ENCODE measurements at places on chromosomes 5 and 9.

DNA sequence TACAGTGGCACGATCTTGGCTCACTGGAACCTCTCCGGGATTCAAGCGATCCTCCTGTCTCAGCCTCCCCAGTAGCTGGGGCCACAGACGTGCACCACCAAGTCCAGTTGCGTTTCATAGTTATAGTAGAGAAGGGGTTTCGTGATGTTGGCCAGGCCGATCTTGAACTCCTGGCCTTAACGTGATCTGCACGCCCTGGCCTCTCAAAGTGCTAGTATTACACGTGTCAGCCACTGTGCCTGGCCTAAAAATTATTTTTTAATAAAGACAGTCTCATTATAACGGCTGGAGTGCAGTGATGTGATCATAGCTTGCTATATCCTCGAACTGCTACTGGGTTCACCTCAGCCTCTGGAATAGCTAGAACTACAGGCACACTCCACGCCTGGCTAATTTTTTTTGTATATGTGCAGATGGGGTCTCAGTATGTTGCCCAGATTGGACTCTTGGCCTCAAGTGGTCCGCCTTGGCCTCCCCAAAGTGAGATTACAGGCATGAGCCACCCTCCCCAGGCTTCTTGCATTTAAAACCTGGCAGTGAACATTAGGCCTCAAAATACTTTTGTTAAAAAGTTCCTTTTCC is 4.4 kb downstream of the NPM1 start:
- no peak for DNase-seq

DNA sequence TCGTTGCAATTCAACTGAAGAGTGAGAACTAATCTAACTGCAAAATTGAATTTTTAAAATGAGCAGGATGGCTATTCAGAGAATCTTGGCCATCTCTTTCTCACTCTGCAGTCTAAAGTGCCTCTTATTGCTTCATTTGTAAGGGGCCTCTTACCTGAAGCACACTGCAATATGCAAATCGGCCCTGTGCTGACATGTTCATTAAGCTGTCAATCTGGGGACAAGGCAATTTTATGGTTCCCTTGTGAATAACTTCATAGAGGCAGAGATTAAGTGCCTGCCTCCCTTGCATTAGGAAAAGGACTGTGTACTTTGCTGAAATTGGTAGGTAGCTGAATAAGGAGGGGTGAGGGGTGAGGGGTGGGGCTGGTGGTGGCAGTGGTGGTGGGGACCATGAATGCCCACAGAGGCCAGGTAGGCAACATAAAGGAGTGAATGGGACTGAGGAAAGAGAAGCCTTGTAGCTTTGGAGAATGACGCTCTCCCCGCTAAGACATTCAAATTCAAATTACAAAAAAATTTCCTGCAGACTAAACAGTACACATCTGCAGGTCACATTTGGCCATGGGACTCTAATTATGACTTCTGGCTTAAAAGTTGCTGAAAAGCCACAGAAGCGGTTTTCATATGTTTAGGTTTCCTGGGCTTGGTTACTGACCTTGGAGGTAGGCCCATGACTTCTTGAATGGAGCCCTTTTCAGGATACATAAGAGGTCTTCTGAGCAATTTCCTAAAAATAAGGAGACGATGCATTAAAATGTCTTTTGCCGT is 25.0 kb downstream of the TNFSF8 start:
- DNase-seq: no peak

DNA sequence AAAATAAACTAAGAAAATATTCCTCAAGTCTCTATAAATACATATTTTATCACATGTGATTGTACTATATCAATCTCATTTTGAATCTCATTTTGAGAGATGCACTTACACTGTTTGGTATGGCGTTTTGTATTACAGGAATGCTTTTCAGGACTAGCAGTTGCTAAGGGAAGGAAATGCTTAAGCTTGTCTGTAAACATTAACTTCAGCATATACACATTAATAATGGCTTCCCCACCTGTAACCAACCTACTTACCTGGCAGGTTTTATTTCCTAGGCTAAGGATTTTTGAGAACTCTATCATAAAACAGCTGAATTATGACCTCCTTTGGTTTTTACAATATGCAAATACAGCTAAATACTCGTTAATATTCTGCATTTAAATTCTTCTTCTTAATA is 141.0 kb upstream of the GRHPR start:
- no peak for DNase-seq

DNA sequence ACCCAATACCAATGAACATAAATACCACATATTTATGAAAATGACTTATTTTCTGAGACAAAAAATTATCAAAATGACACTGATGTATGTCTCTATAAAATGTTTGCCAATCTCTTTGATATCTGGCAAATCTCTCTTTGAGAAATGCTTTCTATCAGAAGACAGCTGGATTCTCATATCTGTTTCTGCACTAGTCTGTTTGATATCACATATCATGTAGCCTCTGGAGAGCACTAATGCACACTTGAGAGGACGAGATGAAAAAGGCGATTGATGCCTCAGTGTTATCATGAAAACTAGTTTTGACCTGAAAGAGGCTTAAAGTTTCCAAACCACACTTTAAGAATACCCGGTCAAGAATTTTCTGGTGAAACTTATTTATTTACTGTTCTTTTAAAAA is 29.1 kb upstream of the ANKRD55 start:
- DNase-seq: no peak

DNA sequence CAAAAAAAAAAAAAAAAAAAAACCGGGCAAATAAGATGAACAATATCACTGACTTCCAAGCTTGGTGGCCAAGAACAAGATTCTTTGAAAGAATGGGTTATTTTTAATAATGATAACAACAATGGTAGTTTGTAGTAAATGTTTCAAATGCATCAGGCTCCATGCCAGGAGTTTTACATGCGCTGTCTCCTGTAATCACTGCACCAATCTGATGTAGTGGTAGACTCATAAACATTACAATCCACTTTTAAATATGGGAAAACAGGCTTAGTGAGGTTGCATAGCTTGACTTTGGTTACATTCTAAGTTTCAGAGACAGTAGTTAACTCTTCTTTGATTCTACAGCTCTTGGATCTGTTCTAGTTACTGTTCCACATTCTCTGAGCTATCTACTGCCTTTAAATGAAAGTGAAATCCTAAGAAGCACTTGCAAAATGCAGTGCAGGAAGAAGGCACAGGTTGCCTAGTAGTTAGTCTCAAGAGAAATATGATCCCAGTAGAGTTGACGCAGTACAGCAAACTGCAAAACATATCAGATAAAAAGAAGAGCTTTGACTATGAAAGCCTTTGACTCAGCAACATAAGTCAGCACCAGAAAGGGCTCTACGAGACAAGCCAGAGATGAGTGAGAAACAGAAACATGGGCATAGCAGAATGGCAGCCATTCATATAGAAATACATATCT is 62.1 kb downstream of the PDE4D start:
- no peak for DNase-seq

DNA sequence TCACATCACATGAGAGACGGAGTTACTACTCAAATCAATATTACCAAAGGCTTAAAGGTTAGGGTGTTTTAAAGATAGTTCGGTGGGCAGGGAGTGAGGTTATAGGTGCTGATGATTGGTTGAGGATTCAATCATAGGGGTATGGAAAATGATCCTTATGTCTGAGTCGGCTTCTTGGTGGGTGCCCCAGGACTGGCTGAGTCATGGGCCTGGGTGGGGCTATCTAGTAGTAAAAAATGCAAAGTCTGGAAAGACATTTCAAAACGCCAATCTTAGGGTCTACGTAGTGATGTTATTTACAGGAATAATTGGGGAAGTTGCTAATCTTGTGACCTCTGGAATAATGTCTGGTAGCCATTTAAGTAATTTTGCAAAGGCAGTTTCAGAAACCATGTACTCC is 15.2 kb upstream of the SPIN1 start:
- no peak for DNase-seq

- DNase-seq: no peak
Observed at GRCh38 chr5:77864997-77865396, 88.9 kb upstream of the TBCA start.

DNA sequence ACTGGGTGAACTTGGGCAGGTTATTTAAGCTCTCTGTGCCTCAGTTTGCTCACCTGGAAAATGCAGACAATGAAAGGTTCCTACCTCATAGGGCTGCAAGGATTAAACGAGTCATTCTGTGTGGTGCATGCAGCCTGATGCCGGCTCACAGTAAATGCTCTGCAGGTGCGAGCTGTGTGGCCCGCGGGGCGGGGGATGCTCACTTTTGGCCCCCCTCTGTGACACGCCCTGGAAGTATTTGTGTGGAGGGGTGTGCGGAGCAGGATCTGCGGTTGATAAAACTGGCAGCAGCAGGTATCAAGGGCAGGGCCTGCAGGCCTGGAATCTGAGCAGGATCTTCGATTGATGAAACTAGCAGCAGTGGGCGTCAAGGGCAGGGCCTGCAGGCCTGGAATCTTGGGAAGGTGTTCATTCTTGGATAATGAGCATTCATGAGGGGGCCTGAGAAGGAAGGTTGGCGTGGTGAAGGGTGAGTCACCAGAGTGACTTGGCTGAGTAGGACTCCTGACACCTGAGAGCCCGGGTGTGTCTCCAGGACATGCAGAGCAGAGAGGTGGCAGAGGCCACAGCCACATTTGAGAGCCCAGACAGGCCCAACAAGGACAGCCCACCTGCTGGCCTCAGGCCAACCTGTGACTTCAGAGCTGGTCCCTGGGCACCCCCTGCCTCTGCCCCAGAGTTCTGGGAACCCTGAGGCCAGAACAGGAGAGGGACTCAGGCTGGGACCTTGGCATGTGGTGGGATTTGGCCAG is 11.9 kb downstream of the UNC5A start:
- DNase-seq: no peak

- no peak for DNase-seq
Observed at GRCh38 chr9:13139641-13140171, 139.8 kb downstream of the MPDZ start.

GRCh38 chr9:135951889-135952663 is 9.1 kb downstream of the UBAC1 start:
- DNase-seq: no peak

DNA sequence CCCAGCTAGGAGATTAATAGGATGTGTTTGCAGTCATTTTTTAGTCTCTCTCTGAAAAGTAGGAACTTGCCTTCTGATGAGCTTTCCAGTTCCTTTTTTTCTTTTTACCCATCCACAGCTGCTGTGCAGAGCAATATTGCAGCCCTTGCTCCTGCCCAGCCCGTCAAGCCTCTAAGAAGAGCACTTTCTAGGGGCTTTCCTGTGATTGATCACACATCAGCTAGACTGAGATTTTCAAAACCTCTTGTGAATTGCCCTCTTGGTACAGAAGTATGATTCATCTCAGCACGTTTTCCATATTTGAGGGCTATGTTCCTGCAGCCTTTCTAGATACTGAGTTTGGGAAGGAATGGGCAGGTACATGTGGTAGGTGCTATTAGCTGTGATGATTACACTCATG is 93.9 kb downstream of the GALNT10 start:
- DNase-seq: no peak

DNA sequence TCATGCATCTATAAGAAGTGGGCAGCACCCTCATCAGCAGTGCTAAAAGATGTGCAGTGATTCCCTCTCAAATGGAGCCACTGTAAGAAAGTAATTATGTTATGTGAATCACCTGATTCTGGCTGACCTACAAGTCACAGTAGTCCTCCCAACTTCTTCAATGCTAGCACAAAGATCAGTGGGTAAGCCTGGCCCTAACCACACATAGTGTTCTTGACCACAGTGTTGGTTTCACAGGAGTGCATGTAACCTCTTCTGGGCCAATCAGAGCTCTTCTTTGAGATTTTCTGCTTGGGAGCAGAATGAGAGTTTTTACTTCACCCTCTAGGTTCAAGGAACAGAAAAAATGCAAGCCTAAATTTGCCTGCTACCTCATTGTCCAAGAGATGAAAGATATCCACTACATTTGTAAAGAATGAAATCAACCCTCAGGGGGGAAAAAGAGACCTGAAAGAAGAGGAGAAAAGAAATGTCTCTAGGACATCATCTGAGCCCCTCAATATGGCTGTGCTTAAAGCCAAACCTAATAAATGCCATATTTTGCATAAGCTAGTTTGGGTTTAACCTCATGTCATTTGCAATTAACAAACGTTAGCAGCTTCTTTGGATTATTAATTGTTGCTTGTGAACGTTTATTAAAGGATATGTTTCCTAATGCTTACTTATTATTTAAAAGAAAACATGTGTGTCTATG is 65.3 kb upstream of the ADRB2 start:
- no peak for DNase-seq

DNA sequence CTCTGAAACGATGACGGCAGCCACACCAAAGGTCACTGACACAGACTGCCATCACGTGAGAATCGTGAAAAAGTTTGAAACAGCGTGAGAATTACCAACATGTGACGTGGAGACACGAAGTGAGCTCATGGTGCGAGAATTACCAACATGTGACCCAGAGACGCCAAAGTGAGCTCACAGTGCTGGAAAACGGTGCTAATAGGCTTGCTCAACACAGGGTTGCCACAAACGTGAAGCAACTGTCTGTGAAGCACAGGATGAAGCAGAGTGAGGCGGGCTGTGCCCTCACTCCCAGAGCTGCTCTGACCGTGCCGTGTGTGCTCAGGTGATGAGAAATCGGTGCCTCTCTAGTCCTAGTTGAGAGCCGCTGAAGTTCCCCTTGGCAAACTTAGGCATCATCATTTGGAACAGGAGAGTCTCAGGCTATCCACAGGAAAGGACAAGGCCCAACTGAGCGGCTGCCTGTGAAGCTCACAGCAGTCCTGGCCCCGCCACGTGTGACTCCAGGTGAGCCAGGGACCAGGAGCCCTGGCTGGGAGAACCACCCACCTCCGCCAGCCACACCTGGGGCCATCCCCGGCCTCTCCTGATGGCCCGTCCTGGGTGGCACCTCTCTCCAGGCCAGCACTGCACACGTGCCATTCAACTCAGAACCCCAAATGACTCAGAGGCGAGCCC is 29.8 kb upstream of the SLC6A3 start:
- no peak for DNase-seq

- no peak for DNase-seq
Observed at GRCh38 chr9:116900543-116900942, 213.4 kb downstream of the TRIM32 start.

GRCh38 chr5:77607324-77607723 is 31.2 kb downstream of the OTP start:
- no peak for DNase-seq

DNA sequence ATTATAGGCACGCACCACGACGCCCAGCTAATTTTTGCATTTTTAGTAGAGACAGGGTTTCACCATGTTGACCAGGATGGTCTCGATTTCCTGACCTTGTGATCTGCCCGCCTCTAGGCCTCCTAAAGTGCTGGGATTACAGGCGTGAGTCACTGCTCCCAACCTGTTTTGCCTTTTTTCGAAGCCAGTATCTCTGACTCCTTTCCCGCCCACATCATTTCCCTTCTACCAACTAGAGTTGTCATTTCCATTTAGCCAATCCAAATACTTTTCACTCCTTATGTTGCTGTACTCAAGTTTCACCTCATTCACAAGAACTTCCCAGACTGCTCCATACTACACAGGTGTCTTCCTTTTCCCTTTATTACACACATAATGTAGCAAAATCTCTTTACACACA is 502.6 kb upstream of the CDH6 start:
- no peak for DNase-seq

- no peak for DNase-seq
Observed at GRCh38 chr9:13122756-13123369, 156.6 kb downstream of the MPDZ start.

GRCh38 chr5:125326150-125326510 is 579.7 kb upstream of the ZNF608 start:
- DNase-seq: no peak

Data from coronary artery (tissue), 2 donors.